ENCODE measurements at places on chromosomes 16 and 17.
A peak's percentile ranks its signal among the peaks of the same experiment; 100 is the strongest.

GRCh38 chr16:22322741-22323140 lies 25.5 kb downstream of the POLR3E start:
- DNase-seq = no peak

- DNase-seq = no peak
Measured at GRCh38 chr17:46758614-46759013, 59.9 kb downstream of the WNT3 start.

- no peak for DNase-seq
Measured at GRCh38 chr17:50850640-50851039, 15.3 kb downstream of the WFIKKN2 start.

GRCh38 chr17:2853283-2854142 lies 57.3 kb downstream of the RAP1GAP2 start:
- DNase-seq = no peak

- DNase-seq = no peak
Measured at GRCh38 chr16:31874366-31875111, 932 bp downstream of the ZNF267 start.

- no peak for DNase-seq
Measured at GRCh38 chr17:50044483-50044882, 11.4 kb upstream of the ITGA3 start.

GRCh38 chr17:48478224-48479013 lies 48.4 kb upstream of the SKAP1 start:
- peak; percentile 12 for DNase-seq

GRCh38 chr17:75273977-75274708 lies 3.1 kb upstream of the MIF4GD start:
- DNase-seq = no peak

DNA sequence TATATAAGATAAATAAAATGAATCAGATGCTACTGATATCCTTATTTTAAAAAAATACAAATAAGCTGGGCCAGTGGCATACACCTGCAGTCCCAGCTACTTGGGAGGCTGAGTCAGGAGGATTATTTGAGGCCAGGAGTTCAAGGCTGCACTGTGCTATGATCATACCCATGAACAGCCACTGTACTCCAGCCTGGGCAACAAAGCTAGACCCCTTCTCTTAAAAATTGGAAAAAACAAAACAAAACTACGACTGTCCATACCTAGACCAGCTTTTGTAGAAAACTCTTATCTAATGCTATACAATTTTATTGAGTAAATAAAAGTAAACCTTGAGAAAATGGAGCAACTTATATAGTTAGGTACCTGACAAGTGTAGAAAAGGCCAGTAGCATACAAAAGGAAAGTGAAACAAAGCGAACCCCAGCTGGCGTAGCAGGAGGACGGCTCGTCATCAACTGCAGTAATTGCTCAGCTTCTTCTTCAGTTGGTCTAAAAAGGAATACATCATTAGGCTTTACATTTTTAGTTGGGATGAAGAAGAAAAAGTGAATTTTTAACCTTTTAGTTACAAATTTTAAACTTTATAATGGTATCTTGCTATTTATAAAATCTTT lies 23.6 kb downstream of the INTS2 start:
- no peak for DNase-seq

DNA sequence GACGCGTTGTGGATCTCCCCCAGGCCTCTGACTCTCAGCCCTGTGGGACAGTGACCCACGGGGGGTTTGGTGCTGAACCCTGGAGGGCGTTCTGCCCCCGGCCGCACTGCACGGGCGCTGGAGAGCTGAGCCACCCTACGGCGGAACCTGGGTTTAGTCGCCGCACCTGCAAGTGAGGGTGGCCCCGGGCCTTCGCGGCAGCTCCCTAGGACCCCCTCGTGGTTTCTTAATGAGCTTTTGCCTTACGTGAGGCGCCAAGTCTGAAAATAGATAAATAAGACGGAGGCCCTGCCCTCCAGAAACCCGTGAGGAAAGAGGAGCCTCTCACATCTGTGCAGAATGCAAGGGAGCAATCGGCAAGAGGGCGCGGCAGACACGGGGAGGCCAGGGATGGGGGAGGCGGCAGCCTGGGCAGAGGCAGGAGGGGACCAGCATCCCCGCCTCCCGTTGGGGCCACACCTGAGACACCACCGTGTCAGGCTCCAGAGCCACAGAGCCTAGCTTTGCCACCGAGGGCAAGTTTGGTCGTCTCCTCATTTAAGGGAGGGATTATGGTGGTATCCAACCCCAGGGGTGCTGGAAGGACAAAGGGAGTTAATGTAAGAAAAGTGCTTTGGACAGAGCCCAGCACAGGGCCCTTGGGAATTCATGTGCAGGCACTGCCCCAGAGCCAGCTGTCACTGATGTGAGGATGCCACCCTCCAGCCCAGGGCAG lies 153.2 kb upstream of the CHMP6 start:
- no peak for DNase-seq

DNA sequence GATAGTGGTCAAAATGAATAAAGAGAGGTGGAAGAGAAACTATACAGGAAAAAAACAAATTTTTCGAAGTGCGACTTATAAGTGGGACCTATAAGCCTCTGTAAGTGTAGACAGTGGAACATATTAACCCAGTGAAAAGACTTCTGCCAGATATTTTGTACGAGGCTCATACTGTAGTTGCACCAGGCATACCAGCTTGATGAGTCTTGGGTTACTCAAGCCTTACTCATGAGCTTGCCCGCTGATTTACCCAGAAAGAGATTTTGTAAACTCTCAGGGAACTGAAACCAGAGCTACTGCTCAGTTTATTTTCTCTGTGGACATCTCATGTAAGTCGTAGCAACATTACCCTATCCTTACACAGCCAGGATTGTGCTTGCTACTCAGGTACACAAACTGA lies 708.0 kb upstream of the SOX9 start:
- DNase-seq = no peak

DNA sequence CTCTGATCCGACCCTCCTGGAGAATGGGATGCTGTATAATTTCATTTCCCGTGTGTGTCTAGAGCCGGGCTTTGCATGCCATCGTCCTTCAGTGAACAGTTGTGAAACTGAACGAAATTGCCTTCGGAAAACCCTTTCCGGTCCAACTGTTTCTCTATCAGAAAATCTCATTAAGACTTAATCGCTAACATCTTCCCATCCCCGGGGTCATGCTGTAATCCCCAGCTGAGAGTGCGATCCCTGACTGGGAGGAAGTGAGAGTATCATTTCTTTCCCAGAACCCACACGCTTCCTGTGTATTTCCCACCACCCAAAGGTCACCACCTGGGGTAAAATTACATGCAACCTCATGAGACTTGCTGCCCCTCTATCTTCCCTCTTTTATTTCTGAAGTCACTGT lies 75.6 kb upstream of the RBFOX1 start:
- no peak for DNase-seq

DNA sequence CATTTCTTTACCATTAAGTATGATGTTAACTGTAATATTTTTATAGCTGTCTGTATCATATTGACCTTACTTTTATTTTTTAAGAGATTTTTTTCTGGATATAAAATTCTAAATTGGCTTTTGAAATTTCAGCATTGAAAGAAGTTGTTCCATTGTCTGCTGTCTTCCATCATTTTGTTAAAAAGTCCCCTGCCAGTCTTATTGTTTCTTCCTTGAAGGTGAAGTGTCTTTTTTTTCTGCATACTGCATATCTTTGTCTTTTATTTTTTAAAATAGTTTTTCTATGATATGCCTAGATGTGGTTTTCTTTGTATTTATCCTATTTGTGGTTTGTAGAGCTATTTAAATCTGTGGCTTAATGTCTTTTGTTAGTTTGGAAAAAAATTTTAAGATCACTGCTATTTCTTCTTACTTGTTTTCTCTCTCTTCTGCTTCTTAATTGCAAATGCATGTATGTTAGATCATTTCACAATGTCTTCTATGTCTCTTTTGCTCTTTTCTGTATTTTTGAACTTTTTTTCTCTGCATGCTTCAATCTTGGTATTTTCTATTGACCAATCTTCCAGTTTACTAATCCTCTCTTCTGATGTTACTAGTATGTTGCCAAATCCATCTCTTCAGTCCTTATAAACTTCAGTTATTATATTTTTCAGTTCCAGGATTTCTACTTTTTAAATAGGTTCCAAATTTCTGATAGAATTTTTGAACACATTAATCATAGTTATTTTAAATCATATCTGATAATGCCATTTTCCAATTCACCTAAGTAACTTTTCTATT lies 20.2 kb downstream of the IL21R start:
- no peak for DNase-seq
